ENCODE measurements at places on chromosomes 4 and X. TPM values are rescaled to one million over a fixed set of nuclear protein-coding genes. Genes with fewer than 3 reads are reported as not detected.

The EFHC2 gene
- not detected for total RNA-seq

The ZCCHC18 gene
- total RNA-seq, result 3.3 TPM

The FRG2 gene
- not detected for total RNA-seq

The RHOXF2 gene
- total RNA-seq, result not detected

The RPL34 gene
- 741 TPM for total RNA-seq

The PLP2 gene
- total RNA-seq, result 12.0 TPM
